ENCODE measurements at places on chromosomes 7 and 10. TPM values are rescaled to one million over a fixed set of nuclear protein-coding genes. Genes with fewer than 3 reads are reported as not detected.

GRCh38 chr7:32250471-32251260 is 180.5 kb upstream of the PDE1C start:
- no peak for DNase-seq

- DNase-seq, result no peak
These were observed 319.9 kb downstream of the BMPER start for GRCh38 chr7:34225193-34225592.

- DNase-seq, result no peak
These were observed 862.6 kb downstream of the NRG3 start for GRCh38 chr10:82737549-82737948.

DNA sequence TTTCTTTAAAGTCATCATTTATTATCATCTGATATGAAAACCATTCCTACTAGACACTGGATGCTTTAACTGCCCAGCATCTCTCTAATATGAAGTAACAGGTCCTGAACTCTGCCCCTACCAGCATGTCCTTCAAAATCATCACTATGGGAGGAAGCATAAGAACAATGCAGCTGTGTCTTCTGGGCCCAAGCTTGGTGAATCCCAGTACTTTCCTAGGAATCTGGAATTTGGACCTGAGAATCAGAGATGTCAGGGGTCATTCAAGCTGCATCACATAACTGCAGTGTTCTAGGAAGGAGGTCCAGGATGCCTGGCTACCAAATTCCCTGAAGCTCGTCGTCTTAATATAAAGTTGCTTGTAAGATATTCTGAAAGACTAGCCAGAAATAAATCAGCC is 182.7 kb downstream of the AHR start:
- no peak for DNase-seq

DNA sequence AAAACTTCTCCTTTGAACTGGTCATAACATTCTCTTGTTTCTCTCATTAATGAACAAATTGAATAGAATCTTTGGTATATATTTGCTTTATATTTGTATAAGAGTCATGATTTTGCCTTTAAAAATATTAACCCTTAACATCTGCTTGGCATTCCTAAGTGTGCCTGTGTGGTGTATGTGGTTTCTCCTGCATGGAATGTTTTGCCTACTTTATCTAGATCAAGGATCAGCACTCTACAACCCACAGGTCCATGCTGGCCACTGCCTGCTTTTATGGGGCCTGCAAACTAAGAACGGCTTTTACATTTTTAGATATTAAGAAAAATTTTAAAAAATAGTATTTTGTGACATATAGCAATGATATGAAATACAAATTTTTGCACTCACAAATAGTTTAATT is 4.3 kb upstream of the LAMB4 start:
- no peak for DNase-seq

DNA sequence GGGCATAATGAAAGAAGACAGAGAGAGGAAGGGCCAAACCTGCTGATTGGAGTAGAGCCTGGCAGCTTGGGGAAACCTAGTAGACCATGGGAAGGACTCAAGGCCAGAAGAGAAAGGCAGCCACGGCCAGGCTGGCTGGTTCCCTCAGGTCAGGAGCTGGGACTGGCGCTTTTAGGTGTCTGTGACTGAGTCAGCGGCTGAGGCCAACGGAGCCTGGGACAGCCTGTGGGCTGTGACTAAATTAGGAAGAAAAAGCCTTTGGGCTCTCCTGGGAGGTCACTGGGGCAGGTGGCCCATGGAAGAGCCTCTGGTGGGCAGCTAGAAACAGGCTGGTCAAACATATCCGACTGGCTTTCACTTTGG is 108.9 kb upstream of the PDCD4 start:
- no peak for DNase-seq

- DNase-seq, result no peak
These were observed 10.2 kb upstream of the OR2F2 start for GRCh38 chr7:143924851-143925250.

DNA sequence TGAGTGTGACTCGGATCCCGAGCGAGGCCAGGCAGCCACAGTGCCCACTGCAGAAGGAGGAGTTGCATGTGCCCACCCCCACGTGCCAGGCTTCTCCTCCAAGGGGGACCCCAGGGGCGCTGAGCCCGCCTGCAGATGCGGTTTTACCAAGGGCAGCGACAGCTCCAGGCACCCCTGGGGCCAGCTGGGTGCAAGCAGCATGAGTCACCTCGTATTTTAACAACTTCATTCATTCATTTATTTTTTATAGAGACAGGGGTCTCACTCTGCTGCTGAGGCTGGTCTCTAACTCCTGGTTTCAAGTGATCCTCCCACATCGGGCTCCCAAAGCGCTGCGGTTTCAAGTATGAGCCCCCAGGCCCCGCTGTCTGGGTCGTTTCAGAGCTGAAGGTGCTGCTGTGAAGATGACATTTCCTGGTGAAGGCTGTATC is 1.3 kb upstream of the FOXL3 start:
- no peak for DNase-seq

- DNase-seq, result no peak
These were observed 239.7 kb downstream of the FANK1 start for GRCh38 chr10:126135941-126136595.

GRCh38 chr10:110284262-110284661 is 20.5 kb downstream of the SMNDC1 start:
- DNase-seq, result no peak

- peak; percentile 98 for DNase-seq
These were observed 5.2 kb upstream of the CAMK2G start for GRCh38 chr10:73879296-73880173.

- DNase-seq, result no peak
These were observed 29.0 kb downstream of the AGAP3 start for GRCh38 chr7:151115121-151115835.

DNA sequence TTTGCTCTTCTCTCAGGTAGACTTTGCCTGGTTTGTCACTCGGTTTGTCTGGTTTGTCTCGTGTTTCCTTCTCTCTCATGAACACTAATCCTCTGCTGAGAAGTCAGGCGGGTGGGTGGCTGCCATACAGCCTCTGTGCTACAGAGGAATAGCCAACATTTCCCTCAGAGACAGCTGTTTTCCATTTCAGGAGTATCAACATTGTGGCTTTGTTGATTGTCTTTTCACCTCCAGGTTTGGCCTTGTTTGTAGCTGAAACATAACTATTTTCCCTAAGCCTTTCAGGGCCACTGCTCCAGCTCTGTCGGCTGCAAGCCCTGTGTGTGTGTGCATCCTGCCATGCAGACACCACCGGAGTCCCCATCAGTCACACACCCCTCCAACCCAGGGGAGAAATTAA is 122.8 kb downstream of the BAMBI start:
- no peak for DNase-seq

DNA sequence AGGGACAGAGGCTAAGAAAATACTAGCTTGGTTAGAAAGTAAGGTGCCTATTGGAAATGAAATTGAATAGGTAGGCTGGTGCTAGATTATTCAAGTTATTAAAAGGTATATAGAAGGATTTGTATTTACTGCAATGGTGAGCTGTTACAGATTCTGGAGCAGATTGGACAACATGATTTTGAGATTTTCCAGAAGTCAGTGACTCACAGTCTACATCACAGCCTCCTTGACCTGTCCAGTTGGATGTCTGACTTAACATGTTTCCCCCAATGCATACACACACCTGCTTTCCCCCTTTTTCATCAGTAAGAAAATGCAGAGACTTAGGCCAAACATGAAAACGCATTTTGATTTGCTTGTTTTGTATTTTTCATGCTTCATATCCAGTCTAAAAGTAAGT is 33.4 kb downstream of the STARD3NL start:
- no peak for DNase-seq

- DNase-seq, result no peak
These were observed 18.2 kb downstream of the SLC29A3 start for GRCh38 chr10:71337219-71337701.

- DNase-seq, result no peak
These were observed 45.7 kb downstream of the ATXN7L1 start for GRCh38 chr7:105830405-105831301.

DNA sequence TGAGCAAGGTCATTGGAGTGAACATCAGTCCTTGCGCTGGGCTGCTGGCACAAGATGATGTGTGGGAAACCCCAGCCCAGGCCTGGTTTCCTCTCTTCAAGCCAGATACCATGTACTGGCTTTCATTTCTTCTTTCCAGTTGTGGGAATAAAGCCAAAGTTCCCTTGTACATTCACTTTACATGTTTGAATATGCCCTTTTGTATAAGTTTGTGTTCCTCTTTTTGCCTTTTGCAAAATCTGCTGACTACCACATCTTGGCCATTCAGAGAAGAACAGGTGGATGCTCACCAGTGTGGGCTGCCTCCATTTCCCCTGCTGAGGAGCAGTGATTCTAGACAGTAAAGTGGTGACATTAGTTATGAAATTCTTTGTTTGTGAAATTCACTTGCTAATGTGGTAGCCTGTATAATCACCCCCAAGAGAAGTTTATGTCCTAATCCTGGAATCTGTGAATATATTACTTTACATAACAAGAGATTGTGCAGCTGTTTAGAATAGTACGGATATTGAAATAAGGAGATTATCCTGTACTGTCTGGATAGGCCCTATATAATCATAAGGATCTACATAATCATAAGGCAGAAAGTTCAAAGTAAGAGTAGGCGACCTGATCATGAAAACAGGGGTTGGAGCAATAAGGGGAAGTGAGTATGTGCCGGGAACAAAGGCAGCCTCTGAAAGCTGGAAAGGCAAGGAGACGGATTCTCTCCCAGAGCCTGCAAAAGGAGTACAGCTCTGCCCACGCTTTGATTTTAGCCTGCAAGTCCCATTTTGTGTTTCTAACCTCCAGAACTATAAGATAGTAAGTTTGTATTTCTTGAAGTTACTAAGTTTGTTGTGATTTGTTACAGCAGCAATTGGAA is 18.8 kb upstream of the AOAH start:
- no peak for DNase-seq

GRCh38 chr7:137454246-137454724 is 110.8 kb upstream of the PTN start:
- DNase-seq, result peak; percentile 65

DNA sequence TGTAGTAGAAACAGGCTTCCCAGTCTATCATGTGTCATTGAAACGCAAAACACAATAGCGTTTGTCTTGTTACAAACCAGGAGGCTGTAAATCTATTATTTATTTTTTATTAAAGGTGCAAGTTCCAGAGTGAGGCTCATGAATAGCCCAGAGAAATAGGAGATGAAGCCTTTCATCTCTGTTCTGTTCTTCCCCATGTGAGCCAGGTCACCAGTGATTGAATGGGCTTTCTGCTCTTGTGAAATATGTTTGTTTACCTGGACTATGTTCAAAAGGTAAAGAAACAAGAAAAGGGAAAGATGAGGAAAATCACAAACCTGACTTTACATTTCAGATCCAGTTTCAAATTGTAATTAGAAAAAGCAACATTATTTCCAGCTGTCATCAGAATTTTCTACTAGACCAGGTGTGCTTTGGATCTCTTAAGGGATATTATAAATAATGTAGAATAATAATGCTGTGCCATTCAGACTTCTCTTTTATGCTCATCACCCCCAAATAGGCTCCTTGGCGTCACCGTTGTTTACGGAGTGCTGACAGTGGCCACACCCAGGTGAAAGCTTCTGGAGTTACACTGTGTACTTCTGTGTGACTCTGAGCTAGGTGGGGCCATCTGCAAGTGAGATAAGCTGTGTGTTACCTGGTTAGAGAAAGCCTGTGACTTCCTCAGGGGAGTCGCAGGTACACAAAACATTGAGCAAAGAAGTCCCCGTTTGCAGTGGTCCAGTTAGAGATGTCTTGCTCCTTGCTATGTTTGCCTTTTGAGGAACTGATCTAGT is 274.9 kb downstream of the SDK1 start:
- DNase-seq, result no peak

DNA sequence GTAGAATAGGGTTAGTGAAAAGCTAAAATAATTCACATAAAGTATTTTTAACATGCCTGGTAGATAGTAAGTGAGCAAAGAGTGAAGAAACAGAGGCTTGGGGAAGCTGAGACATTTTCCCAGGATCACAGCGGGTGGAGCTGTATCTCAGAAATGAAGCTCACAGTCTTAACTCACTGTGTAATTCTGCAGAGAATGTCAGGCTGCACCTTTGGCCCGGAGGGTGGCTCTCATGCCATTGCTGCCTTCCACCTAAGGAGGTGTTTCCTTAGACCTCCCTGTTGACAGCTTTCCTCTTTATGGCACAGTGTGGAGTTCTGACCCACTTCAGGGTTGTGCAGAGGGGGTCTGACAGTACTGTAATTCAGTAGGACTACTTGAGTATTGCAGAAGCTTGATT is 2.9 kb upstream of the GTPBP4 start:
- no peak for DNase-seq

The CTAGE8 gene
- polyA plus RNA-seq, result 5.3 TPM

The VWC2 gene
- 0.02 TPM for polyA plus RNA-seq

The GHRHR gene
- 0.31 TPM for polyA plus RNA-seq

The MOGAT3 gene
- 0.07 TPM for polyA plus RNA-seq

The SP8 gene
- polyA plus RNA-seq, result not detected

The LLCFC1 gene
- 0.43 TPM for polyA plus RNA-seq

The MORN4 gene
- 16.0 TPM for polyA plus RNA-seq

The MLXIPL gene
- 2.0 TPM for polyA plus RNA-seq

The TMEM184A gene
- polyA plus RNA-seq, result 2.5 TPM

The NEUROG3 gene
- polyA plus RNA-seq, result not detected

The SPRN gene
- polyA plus RNA-seq, result 4.5 TPM
